ENCODE measurements at places on chromosomes 2 and 18.

DNA sequence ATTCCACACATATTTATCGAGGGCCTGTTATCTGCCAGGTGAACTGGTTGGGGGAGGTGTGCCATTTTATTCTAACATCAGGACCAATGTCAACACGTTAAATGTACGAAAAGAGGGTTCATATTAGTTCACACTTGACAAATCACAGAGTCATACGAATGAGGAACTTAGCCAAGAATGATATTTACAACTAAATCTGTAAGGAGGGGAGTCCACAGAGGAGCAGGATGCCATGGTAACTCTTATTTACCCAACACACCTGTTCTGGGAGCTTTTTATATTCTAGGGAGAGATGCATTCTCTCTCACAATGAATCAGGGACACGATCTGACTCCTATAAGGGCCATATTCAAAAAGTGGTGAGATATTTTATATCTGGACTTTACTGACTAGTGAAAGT, 144.1 kb downstream of the CDC42EP3 start:
- DNase-seq: no peak

GRCh38 chr2:197159661-197160211, 150.8 kb downstream of the ANKRD44 start:
- no peak for DNase-seq

GRCh38 chr2:219207134-219207883, 727 bp downstream of the ZFAND2B start:
- DNase-seq: no peak

DNA sequence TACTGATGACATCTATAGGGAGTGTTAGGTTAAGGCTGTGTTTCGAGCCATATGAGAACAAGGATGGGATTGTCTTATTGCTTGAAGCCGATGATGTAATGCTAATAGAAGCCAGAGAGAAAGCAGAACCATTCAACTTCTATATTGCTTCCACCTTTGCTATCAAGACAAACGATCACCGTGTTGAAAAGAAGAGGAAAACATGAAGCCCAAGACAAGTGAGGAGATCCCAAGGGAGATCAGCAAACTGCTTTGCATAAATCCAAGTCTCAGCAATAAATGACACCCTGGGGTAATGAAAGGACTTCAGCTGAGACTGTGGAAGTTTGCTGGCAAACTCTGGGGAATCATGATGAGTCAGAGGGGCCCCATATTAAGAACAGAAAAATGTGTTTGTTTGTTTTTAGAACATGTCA, 206.2 kb downstream of the NCKAP5 start:
- no peak for DNase-seq

DNA sequence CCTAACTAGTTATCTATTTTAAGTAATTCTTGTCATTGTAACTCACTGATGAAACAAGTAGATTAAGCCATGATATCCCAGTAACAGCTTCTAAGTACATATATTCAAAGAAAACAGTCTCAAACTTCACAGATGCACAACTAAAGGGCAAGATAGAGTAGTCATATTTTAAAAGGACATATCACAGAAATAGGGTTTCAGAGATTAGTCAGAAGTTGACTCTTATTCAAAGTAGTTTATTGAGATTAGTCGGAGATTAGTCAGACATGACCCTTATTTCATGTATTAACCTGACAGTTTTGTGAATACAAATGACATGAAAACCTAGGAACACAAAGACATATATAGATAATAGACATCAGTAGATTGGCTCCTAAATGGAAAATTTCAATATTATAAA, 15.9 kb upstream of the CHAC2 start:
- DNase-seq: no peak

DNA sequence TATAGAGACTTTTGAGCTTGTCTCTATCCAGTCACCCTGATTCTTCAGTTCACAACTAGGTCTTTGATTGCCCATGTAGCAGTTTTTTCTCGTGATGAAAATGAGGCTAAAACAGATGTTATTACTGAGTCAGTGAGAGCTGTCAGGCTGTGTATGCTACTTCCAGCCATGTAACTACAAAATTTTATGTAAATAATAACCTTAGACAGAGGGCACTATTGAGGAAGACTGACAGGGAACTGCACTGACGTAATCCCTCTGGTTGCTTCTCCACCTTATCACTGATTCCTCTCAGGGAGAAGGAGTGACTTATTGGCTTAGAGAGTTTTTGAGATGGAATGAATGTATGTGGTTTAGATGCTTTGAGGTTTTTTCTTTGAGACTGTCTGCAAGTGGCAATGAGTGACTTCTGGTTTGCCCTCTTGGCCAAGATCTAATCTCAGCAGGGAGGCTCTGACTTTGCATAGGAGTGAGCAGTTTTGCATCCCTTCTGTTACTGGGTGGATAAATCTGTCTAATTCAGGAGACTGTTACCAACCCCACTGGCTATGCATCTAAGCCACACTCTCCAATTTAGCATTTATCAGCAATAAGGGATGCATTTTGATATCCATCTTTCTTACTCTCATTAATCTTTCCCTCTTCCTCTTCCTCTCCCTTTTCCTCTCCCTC, 555.2 kb upstream of the FANCL start:
- DNase-seq: no peak

GRCh38 chr2:134665727-134666506, 52.9 kb downstream of the TMEM163 start:
- no peak for DNase-seq

DNA sequence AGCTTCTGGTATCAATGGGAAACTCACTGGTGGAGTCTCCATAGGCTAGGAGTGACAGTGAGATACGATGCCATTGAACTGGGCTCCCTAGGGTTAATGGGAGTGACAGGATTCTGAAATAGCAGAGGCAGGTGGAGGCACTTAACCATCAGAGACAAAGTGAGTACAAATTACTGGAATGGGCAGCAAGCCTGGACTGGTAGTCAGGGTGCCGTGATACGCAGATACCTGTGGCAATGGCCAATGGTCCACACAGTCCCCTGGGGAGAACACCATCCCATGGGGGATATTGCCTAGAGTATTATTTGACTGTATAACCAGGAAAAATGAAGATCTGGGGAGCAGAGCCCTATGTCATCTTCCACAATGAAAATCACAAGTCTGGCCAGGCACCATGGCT, 17.3 kb downstream of the CHCHD5 start:
- DNase-seq: no peak

DNA sequence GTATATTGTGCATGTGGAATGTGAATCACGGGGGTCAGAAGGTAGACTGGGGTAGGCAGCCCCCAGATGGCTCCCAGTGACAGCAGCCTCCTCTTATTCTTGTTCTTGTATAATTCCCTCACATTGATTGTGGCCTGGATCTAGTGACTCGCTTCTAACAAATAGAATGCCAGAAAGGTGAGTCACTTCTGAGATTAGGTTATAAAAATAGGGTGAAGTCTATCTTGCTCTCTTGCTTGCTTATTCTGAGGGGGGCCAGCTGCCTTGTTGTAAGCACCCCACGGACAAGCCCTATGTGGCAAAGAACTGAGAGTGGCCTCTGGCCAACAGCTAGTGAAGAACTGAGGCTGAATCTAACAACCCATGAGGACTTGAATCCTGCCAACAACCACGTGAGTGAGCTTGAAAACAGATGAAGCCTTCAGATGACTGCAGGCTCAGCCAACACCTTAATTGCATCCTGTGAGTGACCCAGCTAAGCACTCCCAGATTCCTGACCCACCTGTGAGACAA, 15.6 kb upstream of the RMND5A start:
- no peak for DNase-seq

DNA sequence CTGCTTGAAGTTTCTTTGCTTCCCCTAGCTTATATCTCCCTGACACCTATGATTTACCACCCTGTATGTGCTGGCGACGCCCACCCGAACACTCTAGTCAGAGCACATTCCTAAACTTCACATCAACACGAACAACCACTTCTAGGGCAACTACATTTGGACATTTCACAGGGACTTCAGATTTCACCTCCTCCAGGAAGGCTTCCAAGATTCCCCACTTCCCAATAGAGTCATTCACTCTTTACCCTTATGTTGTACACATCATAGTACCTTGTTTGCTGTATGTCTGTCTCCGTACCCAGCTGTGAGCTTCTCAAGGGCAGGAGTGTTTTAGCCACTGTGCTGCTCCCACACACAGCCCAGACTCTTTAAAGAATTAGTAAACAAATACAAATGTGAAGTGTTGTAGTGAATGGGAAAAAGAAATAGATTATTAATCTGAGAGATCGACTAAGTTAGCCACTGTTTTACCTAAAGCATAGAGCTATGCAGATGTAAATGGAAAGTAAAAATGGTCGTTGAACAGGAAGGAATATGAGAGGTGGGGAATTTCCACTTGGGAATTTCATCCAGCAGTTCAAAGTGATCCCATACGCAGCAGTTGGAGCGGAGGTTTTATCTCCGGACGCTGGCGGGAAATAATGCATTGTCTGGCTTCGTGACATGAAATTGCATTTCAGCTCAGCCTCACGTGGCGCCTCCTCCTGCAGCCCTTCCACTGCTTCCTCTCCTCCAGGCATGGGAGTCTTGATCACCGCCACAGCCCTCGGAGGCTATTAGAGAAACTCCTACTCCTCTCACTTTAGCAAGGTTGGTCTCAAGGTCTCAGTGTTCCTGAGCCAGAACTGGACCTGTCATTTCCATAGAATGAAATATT, 233.4 kb upstream of the COPS8 start:
- no peak for DNase-seq

- no peak for DNase-seq
These were observed 1.1 kb upstream of the HOXD1 start for GRCh38 chr2:176187200-176187898.

GRCh38 chr2:197322724-197323720, 12.4 kb upstream of the ANKRD44 start:
- DNase-seq: no peak

DNA sequence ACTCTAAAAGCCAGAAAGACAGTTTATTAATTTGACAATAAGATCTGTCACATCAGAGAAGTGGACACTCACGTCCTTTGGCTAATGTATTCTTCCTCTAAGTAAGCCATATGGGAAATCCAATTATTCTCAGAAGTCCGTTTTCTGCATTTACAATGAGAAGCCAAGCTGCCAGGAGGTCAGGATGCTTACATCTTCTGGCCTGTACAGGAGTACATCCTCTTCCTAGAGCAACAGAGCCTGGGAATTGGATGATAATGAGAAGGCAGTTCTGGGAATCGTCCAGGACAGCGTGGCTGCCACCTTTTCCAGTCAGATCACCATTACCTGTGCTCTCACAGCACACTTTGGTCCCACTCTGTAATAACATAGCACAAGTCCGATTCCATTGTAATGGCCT, 5.2 kb downstream of the RAPGEF4 start:
- no peak for DNase-seq

DNA sequence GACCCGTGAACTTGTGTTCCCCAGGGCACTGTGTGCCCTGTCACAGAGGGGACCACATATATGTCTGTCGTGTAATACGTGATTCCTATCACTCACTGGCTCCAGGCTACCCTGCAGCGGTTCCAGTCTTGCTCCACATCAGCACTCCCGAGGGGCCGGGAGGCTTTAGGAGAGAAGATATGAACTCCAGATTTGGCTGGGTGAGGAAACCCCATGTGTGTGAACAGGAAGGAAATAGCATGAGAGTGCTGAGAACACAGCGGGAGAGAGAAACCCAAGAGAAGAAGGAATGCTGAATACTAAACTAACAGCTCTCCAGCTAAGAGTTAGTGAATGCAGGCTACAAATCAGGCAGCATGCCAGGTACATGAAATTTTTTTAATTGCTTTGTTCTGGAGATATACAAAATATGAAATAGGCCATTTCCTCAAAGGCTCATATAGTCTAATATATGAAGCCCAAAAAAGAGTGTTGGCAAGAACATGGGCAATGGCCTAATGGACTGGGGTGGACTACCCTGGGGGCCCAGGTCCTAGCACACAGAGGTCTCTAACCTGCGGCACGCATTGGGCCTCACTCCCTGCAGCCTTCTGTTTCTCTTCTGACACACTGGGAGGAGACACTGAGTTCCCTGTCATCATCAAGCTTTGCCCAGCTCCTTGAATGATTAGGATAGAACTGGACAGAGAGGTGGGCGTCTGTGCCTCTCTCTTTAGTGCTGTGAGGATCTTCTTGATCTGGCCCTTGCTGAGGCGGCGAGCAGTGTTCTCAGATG, 372.8 kb upstream of the RAB6C start:
- DNase-seq: no peak

DNA sequence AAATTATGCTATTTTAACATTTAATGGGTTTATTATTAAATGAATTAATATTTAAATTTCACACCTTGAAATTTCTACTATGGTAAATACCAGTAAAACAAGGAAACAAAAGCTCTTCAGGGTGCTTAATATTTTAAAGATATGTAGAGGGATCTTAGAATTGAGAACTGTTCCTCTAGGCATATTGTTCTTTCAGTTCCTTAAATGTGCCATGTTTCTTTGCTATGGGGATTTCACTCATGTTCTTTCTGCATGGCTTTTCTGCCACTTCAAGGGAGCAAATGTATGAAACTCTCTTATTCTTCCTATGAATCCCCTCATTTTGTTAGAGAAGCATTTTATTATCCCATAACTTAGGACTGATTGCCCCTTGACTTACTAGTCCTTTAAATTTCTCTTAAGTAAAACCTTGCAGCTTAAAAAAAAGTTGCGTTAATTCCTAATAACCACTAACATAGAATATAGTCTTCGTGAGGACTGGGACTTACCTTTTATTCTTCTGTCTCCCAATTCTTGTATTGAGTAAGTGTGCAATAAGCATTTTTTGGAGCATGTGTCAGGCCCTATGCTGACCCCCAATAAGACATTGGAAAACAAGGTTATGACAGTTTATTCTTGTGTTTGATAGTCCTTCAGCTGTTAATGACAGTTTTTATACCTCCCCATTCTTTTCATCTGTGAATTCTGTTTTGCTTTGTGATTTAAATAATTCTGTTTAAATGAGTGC, 95.7 kb downstream of the BIRC6 start:
- DNase-seq: no peak

- DNase-seq: no peak
These were observed 34.3 kb downstream of the PKP4 start for GRCh38 chr2:158491072-158491471.

DNA sequence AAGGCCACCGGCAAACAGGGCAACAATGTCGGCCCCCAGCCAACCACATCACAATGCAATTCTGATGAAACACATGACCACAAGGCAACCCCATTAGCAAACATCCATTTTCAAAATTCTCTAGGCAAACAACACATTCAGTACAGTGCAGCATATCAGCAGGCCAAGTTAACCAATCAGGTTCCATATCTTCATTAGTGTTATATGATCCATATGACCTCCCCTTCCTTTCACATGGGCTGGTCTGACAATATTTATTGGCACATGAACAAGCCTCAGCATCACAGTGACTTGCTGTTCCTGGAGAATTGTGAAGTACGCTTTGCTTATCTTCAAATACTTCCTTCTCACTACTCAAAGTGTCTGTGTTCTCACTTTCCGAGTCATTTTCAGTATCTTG, 19.8 kb downstream of the RNF103 start:
- DNase-seq: no peak

DNA sequence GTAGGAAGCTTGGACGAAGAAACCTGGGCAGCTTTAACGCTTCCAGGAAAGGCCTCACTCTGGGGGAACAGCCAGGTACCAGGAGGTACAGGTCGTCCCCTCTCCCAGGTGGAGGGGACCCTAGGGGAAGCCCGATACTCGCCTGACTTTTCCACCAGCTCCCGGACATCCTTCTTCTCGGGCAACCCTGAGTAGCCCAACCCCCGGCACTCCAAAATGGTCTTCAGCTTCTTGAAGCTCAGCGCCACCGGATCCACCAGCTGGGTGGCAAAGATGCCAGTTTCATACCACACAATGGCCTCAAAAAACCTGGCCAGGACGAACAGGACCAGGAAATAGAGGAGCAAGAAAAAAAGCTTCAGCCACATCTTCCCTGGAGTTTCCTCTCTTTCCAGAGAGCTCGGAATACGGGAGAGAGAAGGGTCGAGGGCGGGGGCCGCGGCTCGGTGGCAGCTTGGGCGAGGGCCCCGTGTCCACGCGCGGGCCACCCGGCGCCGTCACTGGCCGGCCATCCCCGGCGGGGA, 1.1 kb downstream of the RNF103 start:
- no peak for DNase-seq

Data from omental fat pad (tissue), 4 donors.